ENCODE measurements at places on chromosomes 1 and 21.

DNA sequence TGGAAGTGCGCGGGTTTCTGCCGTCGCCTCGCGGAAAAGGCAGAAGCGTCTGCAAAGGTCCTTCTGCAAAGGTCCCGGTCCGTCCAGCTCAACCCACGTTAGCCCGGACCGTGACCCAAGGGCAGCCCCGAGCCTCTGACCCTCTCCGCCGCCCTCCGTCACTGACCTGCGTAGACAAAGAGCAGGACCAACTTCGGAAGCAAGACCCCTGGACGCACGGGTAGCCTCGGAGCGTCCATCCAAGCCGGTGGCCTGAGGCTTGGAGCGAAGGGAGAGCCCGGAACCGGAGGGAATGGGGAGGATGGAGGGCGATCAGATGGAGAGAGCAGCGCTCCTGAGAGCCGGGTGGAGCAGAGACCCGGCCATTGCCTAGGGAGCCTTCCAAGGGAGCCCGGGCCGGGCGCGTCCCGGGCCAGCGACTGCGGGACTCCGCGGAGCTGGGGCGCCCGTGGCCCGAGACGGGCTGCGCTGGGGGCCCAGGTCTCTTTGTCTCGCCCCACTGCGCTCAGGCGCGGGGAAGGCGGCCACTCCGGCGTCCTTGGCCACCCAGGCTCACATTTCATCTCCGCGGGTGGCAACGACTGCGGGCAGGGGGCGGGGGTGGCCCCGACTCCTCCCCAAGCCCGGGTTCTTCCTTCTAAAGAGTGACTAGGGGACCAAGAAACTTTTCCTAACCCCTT is at the start of gene CYYR1:
Gene CYYR1, minus strand, starts transcription at position 585 of the 680 bp plus-strand sequence. Its CDS starts 346 bp downstream, at position 239.
- peak; percentile 53 for DNase-seq

GRCh38 chr1:15678578-15678977 is 5.5 kb upstream of the PLEKHM2 start:
- DNase-seq, result no peak

DNA sequence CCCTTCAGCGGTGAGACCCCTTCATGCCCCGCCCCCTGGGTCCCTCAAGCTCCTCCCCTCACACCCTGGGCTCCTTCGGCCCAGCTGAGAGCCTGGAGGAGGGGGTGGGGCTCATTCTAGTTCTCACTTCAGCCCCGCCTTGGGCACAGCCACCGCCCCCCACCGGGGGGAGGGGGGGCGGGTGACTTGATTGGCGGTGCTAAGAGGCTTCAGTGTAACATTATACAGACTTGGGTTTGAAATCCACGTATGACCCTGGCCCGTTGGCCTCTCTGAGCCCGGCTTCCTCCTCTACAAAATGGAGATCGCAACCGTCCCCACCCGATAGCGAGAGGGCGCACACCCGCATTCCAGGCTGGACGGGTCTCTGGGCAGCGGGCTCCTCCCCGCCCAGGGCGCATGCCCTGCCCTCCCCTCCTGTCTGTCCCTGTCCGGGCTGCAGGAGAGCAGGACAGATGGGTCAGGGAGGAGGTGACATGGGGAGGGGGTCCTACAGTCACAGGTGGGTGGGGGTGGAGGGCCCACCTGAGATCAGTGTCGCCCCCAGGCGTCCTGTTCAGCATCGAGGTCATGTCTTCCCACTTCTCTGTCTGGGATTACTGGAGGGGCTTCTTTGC is 5.1 kb downstream of the CLCNKB start:
- no peak for DNase-seq

DNA sequence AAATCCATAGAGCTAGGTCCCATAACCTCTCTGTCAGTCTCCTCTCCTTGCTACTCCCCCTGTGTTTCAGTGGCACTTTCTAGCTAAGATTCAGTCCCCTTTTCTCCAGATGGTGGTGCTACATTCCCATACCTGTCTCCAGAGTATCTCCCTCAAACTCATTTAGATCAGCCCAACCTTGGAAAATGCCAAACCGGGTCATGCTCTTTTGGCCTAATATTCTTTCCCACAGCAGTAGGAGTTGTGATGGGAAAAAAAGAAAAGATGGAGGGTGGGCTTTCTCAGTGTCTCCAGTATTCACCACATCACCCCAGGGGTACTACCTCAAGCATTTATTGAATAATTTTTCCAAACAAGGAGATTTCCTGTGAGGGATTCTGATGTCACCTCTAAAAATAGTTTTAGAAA is 3.2 kb upstream of the RXFP4 start:
- DNase-seq, result peak; percentile 44

GRCh38 chr21:38712664-38713063 is 93.1 kb upstream of the ETS2 start:
- DNase-seq, result no peak

DNA sequence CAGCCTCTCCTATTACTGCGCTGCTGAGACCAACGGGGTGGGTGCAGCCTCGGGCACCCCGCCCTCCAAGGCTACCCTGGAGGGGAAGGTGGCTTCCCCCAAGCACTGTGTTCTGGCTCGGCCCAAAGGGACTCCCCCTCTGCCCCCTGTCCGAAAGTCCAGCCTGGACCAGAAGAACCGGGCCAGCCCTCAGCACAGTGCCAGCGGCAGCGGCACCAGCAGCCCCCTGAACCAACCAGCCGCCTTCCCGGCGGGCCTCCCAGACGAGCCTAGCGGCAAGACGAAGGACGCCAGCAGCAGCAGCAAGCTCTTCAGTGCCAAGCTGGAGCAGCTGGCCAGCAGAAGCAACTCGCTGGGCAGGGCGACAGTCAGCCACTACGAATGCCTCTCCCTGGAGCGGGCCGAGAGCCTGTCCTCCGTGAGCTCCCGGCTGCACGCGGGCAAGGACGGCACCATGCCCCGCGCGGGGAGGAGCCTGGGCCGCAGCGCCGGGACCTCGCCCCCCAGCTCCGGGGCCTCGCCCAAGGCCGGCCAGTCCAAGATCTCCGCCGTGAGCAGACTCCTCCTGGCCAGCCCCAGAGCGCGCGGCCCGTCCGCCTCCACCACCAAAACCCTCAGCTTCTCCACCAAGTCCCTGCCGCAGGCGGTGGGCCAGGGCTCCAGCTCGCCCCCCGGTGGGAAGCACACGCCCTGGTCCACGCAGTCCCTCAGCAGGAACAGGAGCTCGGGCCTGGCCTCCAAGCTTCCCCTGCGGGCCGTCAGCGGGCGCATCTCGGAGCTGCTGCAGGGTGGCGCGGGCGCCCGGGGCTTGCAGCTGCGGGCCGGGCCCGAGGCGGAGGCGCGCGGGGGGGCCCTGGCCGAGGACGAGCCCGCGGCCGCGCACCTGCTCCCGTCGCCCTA is 533.1 kb downstream of the KIF26B start:
- peak; percentile 44 for DNase-seq

DNA sequence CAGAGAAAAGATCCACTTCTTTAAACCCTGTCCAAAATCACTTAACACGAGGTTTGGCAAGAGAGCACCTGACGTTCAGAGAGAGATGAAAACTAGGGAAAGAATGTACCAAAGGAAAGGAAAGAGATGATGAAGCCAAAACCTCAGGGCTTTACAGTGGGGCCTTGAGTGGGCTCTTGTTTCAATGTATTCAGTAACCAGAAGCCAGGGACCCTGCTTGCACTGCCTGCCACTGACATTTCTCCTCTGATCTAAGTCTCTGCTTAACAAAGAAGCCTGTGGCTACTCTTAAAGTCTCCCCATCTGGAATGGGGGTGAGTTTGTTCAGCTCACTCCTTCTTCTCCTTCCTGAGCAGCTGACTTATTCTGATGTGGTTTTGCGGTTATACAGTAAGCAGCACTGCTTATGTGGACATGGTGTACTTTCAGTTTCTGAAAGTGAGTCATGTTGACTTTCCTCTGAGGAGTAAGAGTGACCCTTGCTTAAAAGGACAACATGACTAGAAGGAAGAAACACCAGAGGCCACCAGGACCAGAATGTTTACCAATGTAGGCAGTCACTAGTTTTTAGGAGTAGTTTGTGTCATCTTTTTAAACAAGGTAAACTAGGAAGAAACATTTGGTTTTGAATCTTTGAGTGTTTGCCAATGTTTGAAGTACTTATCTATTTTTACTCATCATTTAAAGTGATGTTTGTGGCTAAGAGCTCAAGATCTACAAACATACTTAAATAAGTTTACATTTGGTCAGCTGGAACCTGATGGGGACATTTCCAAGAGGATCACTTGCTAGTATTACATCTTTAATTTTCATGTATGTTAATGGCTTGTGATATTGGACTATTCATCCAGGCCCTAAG is 87.4 kb downstream of the FASLG start:
- DNase-seq, result no peak

DNA sequence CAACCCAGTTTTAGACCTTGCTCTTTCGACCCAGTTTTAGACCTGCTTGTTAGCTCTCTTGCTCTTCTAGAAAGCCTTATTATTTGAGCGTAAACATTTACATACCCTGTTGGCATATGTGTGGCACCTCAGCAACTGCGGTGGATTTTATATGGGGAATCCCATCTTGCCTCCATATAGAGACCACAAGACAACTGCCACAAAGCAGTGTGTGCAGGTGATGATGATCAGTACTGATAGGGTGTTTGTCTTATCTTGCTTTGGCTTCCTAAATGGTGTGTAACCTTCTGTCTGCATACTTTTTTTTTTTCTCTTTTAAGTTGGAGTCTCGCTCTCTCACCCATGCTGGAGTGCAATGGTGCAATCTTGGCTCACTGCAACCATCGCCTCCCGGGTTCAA is 1270.8 kb downstream of the MRPL39 start:
- DNase-seq, result no peak

DNA sequence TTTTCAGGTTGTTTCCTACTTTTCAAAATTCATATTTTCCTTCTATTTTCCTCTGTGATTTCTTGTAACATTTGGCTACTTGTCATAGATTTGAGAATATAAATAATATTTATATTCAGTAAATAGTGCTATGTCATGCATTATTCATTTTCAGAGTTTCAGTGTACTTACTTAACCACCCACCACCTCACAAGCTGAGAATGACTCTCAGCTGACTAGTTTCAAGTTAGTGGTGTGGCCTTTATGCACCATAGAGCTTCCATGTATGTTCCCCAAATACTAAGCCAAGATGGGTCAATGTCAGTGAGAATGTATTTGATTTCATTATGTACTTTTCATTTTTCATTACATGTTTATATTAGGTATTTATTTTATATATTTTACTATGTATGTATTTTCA is 56.9 kb upstream of the RGS1 start:
- no peak for DNase-seq

Measured in NCI-H524 (cell line).